ENCODE measurements at places on chromosomes 6 and 20. TPM values are rescaled to one million over a fixed set of nuclear protein-coding genes. Genes with fewer than 3 reads are reported as not detected.

Gene OR2H2
- total RNA-seq = not detected

Gene POPDC3
- total RNA-seq = not detected

Gene AVP
- total RNA-seq = not detected

DNA sequence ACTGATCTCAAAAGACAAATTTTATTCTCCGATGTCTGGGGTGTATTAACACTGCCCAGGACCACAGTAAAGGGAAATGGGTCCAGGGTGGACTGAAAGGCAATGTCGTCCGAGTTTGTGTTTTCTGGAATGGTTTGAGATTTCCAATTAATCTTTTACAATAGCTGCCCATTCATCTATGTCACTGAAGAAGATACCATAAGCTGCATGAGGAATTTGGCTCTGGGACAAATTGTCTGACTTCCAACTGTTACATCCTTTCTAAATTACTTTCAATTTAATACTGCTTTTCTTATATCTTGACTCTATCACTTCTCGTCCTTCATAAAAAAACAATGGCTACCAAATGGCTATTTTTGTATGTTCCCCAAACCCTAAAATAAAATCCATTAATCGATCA lies 130.7 kb upstream of the KCNK16 start:
- no peak overlapping the region for H3K27ac ChIP-seq
- no peaks in the 10 kb centered on the region for H3K36me3 ChIP-seq
- no peak overlapping the region for H3K4me3 ChIP-seq
- no peaks in the 10 kb centered on the region for H3K4me1 ChIP-seq

DNA sequence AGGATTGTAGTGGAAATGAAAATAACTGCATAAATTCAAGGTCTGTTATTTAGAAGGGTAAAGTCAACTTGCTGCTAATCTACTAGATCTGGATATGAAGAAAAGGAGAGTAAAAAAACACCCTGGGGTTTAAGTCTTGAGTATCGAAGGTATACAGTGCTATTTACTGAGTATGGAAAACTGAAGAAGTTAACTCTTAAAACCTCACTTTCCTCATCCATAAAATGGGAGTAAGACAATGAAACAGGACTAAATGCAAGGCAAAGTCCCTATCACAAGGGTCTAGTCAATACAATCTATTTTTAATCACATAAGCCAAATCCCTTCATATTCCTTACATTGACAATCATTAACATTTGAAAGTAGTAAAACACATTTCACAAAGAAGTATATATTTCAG lies 2.2 kb downstream of the FBXO5 start:
- H3K4me1 ChIP-seq = no peaks in the 10 kb centered on the region
- no peak for DNase-seq
- no peaks in the 10 kb centered on the region for H3K36me3 ChIP-seq
- H3K4me3 ChIP-seq = no peak overlapping the region
- H3K27ac ChIP-seq = no peak overlapping the region
- no peaks in the 10 kb centered on the region for H3K27me3 ChIP-seq

DNA sequence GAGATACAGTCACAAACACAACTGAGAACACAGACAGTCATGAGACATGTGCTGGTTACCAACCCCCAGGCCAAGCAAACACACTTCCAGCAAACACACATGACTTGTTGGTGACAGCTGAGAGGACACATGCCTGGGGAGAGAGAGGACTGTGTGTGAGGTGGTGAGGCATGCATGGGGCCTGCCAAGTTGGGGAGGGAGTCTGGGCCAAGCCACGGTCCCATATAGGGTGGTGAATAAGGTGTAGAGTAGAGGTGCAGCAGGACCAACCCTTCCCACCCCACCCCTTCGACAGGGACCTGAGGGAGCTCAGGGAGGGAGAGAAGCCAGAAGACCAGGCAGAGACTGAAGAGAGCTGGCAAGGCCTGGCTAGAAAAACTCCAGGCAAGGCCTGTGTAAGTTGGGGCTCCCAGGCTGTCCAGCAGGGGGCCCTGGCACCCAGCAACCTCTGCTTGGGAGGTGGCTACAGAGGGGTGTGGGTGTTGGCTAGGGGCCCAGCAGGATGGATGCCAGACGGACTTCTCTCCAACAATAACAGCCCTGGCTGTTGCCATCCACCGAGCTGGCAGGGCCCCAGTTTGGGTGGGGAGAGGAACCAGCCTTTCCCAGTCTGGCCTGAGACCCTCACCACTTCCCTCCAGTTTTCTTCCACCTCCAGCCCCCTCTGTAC lies 2.0 kb upstream of the SLC29A1 start:
- H3K27me3 ChIP-seq = no peaks in the 10 kb centered on the region
- peak; percentile 65 for DNase-seq
- peak overlapping the region; percentile 72 for H3K27ac ChIP-seq
- H3K4me3 ChIP-seq = no peak overlapping the region
- H3K36me3 ChIP-seq = no peaks in the 10 kb centered on the region
- H3K4me1 ChIP-seq = no peaks in the 10 kb centered on the region

DNA sequence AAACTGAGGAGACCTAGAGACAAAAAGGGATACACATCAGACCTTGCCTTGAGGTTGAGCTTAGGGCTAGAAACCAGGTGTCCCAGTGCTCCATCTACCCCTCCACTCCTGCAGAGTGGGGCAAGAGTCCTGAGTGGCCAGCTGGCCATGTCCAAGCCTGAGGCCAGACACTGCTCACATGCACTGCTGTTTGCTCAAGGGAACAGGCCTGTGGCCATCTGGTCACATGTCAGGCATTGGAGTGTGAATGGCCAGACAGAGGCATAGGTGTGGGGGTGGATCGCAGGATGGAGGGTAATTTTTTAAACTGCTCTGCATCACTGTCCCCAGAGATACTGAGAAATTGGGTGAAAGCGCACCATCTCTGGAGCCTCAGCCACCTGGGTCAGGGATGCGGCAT lies 30.5 kb downstream of the MAFB start:
- H3K36me3 ChIP-seq = no peaks in the 10 kb centered on the region
- no peak overlapping the region for H3K27ac ChIP-seq
- H3K27me3 ChIP-seq = no peaks in the 10 kb centered on the region
- no peak overlapping the region for H3K4me3 ChIP-seq
- no peak for DNase-seq
- H3K4me1 ChIP-seq = no peaks in the 10 kb centered on the region

- no peak overlapping the region for H3K4me3 ChIP-seq
- H3K4me1 ChIP-seq = no peaks in the 10 kb centered on the region
- no peak for DNase-seq
- no peaks in the 10 kb centered on the region for H3K36me3 ChIP-seq
- no peaks in the 10 kb centered on the region for H3K27me3 ChIP-seq
These were observed 32.3 kb downstream of the ELOVL2 start for GRCh38 chr6:11011787-11012234.
